ENCODE measurements at places on chromosomes 4 and X.

- DNase-seq, result no peak
Measured at GRCh38 chr4:74330295-74330750, 22.1 kb downstream of the EPGN start.

DNA sequence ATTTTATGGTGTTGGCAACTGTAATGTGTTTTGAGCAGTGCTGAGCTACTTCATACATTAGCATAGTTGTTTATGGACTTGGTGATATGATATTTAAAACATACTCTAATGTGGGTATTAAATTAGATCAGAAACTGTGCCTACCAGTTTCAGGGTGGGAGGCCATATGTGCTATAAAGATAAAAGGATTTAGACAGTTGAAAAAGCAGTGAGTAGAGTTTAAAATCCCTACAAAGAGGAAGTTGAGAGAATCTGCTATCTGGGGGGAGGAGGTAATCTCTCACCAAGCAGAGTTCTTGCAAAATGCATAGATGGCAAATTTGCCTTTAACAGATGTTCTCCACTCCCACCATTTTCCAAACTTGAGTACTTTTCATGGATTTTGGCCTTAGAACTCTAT, 154.5 kb downstream of the SPOCK3 start:
- no peak for DNase-seq

DNA sequence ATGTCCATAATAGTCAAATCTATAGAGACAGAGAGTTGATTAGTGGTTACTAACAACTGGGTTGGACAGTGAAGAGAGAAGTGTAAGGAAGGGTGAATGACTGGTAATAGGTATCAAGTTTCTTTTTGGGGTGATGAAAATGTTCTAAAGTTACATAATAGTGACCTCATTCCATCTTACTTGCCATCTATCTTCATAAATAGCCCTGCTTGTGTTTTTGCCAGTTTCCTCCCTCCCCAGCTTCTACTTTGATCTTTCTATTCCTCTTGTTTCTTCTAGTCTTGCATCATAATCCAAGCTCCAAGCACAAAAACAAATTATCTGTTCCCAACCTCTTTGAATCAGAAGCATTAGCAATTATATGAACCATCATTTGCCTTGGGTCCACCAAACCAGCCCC, 40.2 kb upstream of the TET2 start:
- no peak for DNase-seq

DNA sequence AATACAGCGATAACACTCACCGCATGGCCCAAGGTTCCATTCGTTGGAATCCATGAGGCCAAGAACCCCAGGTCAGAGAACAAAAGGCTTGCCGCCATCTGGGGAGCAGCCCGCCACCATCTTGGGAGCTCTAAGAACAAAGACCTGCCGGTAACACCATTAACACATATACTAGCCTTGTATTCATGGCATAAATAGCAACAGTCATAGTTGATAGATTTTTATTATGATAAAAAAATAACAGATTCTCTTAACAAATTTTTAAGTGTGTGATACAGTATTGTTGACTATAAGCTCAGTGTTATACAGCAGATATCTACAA, 309.4 kb downstream of the GLUD2 start:
- no peak for DNase-seq

GRCh38 chrX:134813697-134814096, 155.4 kb upstream of the PLAC1 start:
- no peak for DNase-seq

GRCh38 chr4:76238236-76238635, 13.3 kb upstream of the FAM47E start:
- DNase-seq, result no peak

DNA sequence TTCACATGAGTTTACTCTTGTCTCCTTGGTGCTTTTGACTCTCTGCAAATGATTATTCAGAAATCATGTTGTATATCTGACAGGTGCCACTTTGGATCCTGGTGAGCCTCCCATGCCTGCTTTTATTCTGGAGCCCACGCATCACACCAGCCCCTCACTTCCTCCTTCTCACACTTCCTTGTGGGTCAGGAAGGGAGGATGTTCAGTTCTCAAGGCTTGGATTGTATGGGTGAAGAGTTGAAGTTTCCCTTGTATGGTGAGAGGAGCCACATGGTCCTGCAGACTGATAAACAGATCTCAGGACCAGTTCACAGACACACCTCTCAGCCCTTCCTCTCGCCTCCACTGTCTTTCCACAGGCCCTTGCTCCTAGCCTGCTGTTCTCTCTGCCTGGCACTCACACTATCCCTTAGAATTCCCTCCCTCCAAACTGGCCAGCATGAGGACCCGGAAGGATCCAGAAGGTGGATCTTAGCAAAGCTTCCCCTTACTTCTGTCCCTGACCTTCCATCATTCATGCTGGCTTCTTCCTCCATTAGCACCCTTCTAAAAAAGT, 92.1 kb downstream of the STK32B start:
- no peak for DNase-seq

- DNase-seq, result no peak
Measured at GRCh38 chrX:80808881-80809411, 731 bp downstream of the BRWD3 start.

DNA sequence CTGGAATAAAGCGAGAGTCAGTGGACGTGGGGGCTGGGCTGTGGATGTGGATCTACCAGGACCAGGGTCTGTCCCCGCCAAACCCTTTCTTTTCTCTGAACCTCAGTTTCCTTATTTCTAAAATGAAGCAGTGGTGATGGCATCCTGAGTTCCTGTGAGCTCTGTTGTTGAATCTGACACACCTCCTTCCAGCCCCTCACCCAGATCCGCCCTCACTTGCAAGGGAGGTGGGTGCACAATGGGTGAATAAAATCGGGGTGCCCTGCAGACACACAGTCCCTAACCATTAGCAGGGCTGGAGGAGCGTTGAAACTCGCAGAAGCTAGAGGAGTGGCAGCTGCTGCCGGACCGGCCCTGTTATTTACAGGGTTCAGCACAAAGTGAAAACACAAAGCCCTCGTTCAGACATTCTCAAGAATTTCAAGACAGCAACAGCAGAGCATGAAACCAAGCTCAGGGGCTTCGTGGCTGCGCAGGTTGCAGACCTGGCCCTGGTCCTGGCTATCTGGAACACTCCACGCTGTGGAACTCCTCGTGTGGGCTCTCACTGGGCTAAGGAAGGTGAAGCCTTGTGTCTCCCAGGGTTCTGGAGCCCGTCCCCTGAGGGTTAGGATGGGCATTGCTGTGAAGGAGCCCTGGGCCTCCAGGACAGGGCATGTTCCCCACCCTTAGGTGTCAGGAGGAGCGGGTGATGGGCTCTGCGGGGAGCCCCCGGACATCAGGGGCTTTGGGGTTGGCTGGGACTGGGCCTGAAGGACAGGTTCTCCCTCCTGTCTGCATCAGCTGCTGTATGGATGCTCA, 42.9 kb downstream of the PSAPL1 start:
- DNase-seq, result no peak

GRCh38 chr4:84673475-84674240, 90.7 kb downstream of the CDS1 start:
- no peak for DNase-seq

DNA sequence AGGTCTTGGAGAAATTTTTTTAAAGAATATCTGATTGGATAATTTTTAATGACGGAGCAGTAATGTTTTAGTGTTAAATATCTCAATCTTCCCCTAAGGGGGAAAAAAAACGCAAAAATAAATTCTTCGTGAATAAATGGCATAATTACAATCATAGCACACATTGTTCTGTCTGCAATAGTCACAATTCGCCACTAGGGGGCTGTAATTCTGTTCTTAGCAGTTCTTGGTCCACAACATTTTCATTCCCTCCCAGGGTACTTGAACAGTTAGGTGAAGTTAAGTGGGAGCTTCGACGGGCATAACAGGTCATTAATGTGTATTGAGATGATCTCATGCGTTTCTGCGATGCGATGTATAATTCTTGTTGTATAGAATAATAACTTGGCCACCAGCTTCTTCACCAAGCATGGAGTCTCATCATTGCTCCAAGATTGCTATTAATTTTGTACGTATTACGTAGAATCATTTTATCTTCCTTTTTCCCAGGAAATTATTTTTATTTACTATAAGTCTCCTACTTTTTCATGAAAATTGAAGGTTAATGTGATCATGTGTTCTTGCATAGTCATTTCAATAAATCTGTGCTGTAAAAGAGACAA, 27.2 kb downstream of the HTR2C start:
- DNase-seq, result peak; percentile 1

DNA sequence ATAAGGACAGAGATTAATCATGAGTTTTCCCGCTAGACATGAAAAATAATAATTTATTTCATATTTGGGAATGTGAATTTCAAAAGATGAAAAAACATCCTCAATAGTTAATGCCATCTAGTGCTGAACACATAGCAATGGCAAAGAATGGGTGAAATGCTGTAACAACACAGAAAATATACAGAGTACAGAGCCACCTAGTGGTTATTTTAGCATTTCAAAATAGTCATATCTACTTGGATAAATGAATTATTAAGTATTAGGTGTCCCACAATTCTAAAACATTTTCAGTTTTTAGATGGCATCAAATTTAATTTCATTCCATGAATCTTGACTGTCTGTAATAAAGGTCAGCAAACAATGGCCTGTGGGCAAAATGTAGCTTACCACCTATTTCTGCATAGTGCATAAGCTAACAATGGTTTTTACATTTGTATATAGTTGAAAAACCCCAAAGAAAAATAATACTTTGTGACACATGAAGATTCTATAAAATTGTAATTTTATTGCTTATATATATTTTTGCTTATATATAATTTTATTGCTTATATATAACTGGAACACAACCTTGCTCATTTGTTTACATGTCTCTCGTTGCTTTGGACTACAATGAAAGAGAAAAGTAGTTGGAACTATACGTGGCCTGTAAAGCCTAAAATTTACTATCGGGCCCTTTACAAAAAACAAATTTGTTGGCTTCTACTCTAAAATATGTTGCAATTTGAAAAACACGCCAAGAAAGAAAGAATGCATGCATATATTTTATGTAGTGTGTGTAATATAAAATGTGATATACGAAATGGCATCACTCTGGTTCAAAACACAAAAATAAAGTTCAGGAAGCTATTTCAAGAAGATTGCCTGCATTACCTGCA, 99.1 kb upstream of the FAM47C start:
- DNase-seq, result no peak

DNA sequence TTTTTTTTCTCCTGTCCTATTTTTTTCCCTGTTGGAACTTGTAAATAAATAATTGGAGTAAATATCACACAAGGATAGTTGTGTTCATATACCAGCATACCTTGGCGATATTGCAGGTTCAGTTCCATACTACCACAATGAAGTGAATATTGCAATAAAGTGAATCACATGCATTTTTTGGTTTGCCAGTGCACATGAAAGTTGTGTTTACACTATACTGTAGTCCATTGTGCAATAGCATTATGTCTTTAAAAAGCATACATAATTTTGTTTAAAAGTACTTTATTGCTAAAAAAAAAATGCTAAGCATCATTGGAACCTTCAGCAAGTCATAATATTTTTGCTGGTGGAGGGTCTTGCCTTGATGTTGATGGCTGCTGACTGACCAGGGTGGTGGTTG, 88.6 kb downstream of the GSTCD start:
- no peak for DNase-seq

- DNase-seq, result no peak
Measured at GRCh38 chr4:140141210-140141835, 12.7 kb downstream of the MAML3 start.

GRCh38 chrX:15838017-15838416, 16.6 kb downstream of the AP1S2 start:
- no peak for DNase-seq

GRCh38 chrX:68675571-68675970, 28.1 kb downstream of the STARD8 start:
- DNase-seq, result no peak

DNA sequence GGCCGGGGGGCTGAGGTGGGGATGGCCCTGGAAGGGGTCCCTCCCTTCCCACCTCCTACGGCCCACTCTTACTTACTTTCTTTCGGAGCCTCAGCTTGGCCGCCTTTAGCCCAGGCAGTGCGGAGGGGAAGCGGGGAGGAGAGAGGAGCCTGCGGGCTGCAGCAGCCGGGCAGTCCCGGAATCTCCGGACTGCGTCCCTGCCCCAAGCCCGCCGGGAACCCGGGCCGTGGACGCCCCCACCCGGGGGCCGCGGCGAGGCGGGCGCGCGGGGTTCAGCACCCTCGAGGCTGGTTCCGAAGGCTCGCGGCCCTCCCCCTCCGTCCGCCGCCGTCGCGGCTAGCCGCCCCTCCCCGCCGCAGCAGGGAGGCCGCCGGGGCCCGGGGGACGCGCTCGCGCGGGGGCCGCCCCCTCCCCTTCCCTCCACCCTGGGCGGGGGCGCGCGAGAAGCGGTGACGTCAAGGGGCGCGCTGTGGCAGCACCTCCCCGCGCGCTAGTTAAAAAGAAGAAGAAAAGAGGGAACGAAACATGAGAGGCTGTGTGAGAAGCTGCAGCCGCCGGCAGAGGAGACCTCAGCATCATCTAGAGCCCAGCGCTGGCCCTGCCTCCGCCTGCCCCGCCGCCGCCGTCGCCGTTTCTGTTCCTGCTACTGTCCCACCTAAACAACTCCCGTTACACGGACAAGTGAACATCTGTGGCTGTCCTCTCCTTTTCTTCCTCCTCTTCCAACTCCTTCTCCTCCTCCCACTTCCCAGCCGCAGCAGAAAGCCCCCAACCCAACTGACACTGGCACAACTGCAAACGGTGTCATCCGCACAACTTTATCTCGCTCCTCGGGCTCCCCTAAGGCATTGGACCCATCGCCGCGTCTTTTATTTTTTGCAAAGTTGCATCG, at the start of gene HHIP:
TSS of gene HHIP (plus strand) at position 526 of the 892 bp plus-strand sequence. CDS start 520 bp downstream, outside the sequence.
- DNase-seq, result peak; percentile 62

DNA sequence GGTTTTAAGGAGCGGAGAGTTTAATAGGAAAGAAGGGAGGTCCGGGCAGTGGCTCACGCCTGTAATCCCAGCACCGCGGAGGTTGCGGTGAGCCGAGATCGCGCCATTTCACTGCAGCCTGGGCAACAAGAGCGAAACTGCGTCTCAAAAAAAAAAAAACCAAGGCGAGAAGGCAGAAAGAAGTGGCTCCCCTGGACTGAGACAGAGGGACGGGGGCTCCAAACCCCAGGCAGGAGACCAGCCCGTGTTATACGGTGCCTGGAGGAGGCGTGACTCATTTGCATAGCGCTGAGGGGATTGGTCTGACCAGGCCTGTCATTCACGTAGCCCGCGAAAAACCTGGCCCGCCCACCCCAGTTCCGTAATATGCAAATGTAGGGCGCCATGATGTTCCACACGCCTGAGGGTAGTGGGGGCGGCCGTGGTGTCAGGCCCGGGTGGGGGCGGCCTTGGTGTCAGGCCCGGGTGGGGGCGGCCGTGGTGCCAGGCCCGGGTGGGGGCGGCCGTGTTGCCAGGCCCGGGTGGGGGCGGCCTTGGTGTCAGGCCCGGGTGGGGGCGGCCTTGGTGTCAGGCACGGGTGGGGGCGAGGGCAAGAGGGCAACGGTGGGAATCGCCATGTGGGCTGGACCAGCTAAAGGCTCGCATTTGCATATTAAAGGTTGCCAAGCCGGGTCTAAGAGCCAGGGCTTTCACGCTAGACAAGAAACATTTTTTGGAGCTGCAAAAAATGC, 2.1 kb downstream of the PLCXD1 start:
- DNase-seq, result peak; percentile 86

- DNase-seq, result no peak
Measured at GRCh38 chr4:181529537-181529936, 713.7 kb upstream of the TENM3 start.

DNA sequence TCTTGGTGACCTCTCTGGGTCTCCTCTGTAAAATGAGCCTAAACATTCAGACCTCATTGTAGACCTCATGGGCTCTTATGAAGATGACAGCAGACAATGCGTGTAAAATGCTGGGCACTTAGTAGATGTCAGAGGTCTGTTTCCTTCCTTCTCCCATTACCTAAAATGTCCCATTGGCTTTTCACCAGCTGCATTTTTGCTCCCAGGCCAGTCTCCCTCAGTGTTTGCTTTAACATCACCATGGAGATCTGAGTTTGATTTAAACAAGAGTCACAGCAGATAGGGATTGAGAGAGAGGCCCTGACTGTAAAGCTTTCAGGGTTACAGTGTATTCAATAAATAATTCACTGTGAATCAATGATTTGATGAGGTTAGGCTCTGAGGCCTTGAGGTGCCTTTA, 24.3 kb downstream of the PSAPL1 start:
- DNase-seq, result no peak

Data from SJSA1 (cell line).